Vagina (tissue), 2 donors: ENCODE measurements at places on chromosomes 2 and 18. TPM values are rescaled to one million over a fixed set of nuclear protein-coding genes. Genes with fewer than 3 reads are reported as not detected.

Gene CREG2
- total RNA-seq: 0.25 TPM

Gene RGPD3
- 0.25 TPM for total RNA-seq

Gene GPR17
- not detected for total RNA-seq

Gene SAG
- not detected for total RNA-seq

Gene CEBPZ
- 27.0 TPM for total RNA-seq
